ENCODE measurements at places on chromosomes 11 and 22.

- no peak for DNase-seq
Measured at GRCh38 chr11:16512899-16513241, 156.5 kb upstream of the SOX6 start.

DNA sequence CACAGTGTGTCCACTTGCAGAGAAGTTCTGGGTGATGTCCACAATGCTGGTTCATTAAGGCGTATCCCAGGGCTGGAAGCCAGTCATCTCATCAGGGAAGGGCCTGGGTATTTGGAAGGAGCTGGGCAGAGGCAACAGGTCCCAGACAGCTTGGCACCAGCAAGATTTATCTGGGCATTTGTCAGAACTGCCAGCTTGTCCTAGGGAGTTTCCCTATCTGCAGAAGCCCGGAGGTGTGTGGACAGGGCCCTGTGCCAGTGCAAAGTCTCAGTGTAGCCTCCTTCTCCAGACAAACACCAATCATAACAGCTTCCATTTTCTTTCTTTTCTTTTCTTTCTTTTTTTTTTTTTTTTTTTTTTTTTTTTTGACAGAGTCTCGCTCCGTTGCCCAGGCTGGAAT, 125.3 kb upstream of the TIMP3 start:
- DNase-seq: no peak

- DNase-seq: no peak
Measured at GRCh38 chr22:37141971-37142370, 7.7 kb downstream of the IL2RB start.

GRCh38 chr22:42922374-42923191, 65.5 kb upstream of the ARFGAP3 start:
- no peak for DNase-seq

DNA sequence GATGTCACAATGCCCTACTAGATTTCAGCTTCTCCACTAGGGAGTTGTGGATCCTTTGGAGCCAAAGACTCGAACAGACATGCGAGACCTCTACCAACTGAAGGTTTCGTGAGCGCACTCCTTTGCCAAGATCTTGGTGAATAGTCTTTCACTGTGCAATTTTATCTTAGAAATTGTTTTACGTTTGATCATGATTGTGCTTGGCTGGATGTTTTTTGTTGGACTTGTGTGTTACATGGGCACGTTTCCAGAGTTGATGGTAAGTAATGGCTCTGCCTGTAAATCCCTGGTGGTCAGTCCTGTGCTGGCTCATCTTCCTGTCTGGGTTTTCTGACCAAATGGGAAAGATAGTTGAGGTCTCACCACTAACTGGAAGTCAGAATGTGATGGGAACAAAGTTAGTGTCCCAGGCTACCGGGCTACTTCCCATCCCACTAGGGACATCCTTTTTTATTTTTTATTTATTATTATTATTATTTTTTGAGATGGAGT, at the start of gene MISFA:
Gene MISFA (plus strand): TSS at position 51 of the 492 bp plus-strand sequence. CDS start 140 bp downstream, at position 191.
- no peak for DNase-seq

- no peak for DNase-seq
Measured at GRCh38 chr11:68498903-68499883, 38.6 kb downstream of the PPP6R3 start.

DNA sequence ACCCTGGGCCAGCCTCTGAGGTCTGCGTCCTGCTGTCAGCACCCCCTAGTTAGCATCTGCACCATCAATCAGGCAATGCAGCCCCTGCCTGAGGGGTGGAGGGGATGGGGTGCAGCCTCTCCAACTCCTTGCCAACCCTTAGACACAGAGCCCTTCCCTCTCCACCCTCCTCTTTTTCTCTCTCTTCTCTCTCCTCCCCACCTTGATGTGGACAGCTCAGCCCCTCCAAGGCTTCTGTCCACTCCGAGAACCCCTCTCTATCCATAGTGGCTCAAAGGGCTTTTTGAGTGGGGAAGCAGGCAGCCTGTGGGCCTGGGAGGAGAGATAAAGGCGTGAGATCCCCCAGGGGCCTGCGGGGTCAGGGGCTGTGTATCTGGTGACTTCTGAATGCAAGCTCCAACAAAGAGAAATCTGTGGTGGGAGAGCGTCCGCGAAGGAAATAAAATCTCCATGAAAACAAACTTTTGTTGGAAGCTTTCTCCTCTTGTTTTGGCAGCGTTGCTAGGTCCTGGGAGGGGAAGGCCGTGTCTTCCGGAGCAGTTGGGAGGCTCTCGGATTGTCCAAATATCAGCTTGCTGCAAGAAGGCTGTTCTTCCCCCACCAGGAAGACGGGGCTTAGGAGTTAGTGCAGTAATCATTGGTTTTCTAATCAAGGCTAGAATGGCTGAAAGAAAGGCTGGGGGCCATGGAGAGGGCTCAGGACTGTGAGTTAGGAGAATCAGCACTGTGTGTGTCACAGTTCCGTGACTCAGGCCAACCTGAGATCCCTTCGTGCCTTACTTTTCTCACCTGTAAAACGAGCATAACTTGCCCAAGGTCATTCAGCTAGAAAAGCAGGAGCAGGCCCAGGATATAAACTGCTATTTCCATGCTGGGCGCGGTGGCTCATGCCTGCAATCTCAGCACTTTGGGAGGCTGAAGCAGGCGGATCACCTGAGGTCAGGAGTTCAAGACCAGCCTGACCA, 50.3 kb downstream of the PKNOX2 start:
- DNase-seq: no peak

DNA sequence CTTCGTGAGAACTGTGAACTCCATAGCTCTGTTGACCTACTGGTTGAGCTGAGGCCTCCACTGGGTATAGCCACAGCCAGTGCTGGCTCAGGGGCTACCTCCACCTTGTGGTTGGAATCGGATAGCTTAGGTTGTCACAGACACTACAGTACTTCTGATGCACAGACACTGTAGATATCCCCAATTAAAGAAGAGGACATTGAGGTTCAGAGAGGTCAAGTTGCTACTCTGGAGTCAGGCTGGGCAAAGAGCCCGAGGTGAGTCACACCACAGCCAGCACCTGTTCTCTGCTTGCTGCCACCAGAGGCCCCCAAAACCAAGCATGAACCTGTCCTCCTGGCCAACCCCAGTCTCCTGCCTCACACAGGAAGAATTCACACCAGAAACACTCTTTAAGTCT, 5.4 kb downstream of the UFD1 start:
- no peak for DNase-seq

All from RPMI8226 (cell line).